Urinary bladder (tissue), 4 donors: ENCODE measurements at places on chromosomes 5 and 9.

DNA sequence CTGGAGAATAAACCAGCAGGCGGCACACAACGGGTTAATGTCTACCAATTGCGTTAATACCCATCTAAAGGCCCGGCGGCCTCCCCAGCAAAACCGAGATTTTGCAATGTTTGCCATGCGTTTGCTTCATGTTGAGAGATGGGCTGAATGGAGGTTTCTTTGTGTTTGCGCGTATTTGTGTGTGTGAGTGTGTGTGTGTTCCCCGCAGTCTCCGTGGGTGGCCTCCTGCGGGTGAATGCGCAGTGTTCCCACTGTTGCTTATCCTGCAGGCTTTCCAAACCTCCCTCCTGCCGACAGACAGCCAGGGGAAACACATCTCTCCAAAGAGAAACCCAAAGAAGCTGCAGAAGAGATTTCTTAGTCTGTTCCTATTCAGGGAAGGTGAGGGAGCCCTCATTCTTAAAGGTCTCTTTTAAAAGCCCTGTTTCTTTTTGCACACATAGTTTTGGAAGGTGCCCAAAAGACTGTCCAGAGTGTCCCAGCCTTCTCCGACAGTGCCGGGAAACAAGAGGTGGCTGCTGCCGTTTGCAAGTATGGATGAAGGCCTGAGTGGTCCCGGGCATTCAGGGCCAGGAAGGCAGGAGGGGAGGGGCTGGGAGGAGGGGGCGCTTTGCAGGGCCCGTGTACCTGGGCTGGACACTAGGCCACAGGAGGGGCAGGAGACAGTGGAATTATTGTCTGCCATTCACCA lies 103.8 kb upstream of the ERCC6L2 start:
- no peak for DNase-seq

GRCh38 chr5:108726446-108727235 lies 21.1 kb upstream of the FER start:
- DNase-seq = no peak

DNA sequence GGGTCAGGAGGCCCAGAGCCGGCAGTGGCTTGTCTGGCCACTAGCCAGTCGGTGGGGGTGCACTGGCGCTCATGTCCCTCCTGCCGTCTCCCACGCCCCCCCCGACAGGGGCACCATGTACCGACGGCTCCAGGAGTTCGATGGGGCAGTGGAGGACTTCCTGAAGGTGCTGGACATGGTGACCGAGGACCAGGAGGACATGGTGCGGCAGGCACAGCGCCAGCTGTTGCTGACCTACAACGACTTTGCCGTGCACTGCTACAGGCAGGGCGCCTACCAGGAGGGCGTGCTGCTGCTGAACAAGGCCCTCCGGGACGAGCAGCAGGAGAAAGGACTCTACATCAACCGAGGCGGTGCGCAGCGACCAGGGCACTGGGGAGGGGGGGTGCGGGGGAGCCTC lies 8.1 kb downstream of the TTC16 start:
- DNase-seq = no peak

DNA sequence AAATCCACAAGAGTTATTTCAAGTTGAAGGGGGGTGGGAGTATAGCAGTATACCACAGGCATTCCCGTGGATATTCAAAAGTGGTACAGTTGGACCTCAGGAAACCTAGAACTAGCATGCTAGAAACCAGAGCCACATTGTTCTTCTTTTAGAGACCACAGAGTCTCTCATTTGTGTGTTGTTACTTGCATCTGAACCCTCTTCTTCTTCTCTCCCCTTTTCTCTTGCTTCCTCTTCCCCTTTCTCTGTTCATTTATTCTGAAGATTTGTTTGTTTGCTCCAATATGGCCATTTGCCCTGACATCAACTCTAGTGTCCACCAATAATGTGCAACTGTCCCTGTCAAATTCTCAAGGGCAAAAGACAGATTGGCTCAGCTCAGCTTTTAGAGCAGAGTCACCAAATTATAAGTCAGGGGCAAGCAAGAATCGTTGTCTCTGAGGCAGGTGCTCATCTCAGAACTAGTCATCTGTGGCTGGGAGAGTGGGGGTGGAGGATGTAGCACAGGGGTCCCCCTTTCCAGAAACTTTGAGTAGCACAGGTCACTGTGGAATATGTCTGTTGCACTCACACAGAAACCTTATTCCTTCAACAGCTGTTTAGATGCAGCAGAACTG lies 321.1 kb downstream of the ARRDC3 start:
- DNase-seq = no peak

DNA sequence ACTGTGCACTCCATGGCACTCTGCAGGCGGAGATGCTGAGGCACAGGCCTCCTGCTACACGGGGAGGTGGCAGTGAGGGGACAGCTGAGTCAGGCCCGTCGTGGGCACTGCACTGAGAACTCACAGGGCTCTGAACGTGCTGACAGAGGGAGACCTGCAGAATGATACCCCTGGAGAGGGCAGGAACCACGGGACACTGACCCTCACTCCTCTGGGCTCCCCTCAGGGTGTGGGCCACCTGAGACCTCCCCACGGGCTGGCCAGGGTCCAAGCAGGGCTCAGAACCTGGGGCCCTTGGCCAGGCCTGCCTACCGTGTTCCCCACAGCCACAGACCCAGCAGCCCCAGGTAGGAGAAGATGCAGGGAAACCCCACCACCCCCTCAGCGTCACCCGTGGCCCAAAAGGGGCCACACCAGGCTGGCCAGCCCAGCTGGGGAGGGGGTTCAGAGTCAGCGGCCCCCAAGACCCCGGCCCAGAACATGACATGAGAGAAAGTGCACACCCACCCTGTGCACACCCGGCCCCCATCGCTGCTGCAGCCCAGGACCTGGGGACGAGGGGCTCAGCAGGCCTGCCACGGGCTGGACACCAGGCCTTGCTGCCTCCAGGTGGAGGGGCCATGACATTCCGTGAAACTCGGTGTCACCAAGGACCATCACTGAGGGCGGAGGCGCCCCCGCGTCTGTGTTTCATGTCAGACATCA lies 30.9 kb downstream of the GLT6D1 start:
- no peak for DNase-seq

DNA sequence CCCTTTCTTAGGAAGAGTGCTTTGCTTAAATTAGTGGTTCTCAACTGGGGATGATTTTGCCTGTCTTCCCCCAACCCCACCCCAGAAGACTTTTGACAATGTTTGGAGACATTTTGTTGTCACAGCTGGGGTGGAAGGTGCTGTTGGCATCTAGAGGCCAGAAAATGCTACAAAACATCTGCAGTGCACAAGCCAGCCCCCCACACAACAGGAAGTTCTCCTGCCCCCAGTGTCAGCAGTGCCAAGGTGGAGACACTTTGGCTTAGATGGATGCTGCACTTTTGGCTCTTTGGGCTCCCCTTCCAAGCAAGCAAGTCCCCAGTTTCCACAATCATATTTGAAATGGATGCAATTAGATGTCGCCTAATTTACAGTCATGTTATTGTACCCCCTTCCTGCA lies 2.7 kb downstream of the HEMGN start:
- no peak for DNase-seq

GRCh38 chr9:17075758-17076485 lies 58.9 kb upstream of the CNTLN start:
- DNase-seq = no peak

GRCh38 chr5:31107091-31107518 lies 86.4 kb upstream of the CDH6 start:
- DNase-seq = no peak

DNA sequence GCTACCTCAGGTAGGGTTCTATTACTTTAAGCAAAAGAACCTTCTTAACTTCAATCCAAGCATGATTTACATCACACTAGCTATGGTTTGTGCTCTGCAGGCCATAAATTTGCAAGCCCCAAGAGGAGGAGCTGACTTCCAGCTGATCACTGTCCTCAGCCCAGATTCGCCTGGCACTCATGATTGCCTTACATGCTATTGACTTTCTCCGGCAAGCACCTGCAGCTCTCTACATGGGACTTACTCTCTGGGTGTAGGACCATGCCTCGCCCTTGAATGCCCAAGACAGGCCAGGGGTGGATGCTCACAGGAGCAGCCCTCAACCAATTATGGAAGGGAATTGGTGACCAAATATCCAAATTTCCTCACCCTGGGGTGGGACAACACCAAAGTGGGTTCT lies 99.8 kb downstream of the ESM1 start:
- DNase-seq = no peak

DNA sequence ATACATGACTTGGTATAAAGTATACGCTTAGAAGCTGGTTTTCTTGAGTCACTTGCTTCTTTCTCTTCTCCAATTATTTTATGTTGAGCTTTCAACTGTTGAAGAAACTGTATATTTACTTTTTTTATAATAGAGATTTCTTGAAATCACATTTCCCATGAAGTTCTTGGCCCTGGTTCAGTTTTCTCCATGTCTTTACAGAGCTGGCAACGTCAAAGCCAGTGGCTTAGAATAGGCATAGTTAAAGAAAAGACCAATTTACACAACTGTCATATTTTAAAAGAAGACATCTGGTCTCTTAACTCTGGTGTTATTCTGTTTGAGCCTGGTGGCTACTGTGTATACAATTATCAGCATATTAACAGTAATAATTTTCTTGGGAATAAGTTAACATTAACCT lies 1249.3 kb downstream of the CDH12 start:
- no peak for DNase-seq

- no peak for DNase-seq
Observed at GRCh38 chr5:154010660-154011059, 28.1 kb downstream of the FAM114A2 start.

GRCh38 chr5:157532022-157532421 lies 43.6 kb downstream of the ADAM19 start:
- DNase-seq = no peak

DNA sequence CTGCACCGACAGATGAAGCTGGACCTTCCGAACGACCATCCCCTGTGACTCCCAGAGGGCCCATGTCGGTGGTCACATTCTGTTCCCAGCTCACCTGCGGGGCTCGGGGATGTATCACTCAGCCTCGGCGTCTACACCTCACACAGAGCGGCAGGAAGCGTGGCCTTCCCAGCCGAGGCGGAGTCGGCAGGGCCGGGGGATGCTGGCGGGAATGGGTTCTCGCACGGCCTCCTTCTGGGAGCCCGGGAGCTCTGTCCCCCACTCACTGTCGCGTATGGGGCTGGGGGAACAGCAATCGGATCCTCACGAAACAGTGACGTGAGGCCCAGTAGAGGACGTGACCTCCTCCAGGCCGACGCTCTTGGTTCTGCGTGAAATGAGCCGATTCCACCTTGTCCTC lies 20.4 kb downstream of the NACC2 start:
- no peak for DNase-seq
